ENCODE measurements at places on chromosomes 1 and 21.
A peak's percentile ranks its signal among the peaks of the same experiment; 100 is the strongest.

DNA sequence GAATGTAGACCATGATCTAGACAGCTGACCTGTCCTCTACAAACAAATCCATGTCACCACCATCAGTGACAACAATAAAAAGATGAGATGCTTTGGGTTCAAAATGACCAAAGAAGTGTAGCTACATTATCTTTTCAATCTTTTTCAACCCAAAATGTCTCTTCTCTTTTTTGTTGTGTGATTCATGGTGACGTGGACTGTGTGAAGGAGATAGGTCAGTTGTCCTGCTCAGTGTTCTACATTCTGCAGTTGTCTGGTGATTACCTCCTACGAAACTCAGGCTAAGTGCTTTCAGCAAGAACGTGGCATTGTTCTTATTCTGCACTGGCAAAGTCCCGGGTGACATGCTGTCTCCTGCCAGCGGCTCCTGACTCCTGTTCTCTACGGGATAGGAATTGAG, 73.1 kb downstream of the PRKAB2 start:
- DNase-seq, result no peak

GRCh38 chr1:92483610-92484471, 2.9 kb downstream of the GFI1 start:
- no peak for DNase-seq

- DNase-seq, result no peak
Measured at GRCh38 chr1:7479571-7479970, 291.5 kb upstream of the VAMP3 start.

GRCh38 chr21:25453524-25453923, 153.8 kb downstream of the MRPL39 start:
- no peak for DNase-seq

- DNase-seq, result peak; percentile 62
Measured at GRCh38 chr1:3283849-3284248, 170.6 kb upstream of the ARHGEF16 start.

DNA sequence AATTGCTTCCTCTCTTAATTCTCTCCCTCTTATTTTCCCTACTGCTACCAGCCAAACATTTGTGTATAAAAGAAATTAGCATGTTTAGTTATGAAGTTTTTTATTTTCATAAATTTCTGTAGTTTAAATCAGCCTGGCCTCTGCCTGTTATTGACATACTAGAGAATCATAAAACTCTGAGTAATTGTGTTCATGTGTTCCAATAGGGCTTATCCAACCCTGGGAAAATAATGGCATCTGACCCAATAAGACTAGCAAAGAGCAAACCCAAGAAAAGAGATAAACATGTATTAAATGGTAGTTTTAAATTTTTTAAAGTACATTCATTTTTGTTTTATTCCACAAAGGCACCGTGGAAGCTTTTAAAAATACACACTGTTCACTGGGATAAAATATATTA, 404.3 kb downstream of the HLX start:
- DNase-seq, result no peak

DNA sequence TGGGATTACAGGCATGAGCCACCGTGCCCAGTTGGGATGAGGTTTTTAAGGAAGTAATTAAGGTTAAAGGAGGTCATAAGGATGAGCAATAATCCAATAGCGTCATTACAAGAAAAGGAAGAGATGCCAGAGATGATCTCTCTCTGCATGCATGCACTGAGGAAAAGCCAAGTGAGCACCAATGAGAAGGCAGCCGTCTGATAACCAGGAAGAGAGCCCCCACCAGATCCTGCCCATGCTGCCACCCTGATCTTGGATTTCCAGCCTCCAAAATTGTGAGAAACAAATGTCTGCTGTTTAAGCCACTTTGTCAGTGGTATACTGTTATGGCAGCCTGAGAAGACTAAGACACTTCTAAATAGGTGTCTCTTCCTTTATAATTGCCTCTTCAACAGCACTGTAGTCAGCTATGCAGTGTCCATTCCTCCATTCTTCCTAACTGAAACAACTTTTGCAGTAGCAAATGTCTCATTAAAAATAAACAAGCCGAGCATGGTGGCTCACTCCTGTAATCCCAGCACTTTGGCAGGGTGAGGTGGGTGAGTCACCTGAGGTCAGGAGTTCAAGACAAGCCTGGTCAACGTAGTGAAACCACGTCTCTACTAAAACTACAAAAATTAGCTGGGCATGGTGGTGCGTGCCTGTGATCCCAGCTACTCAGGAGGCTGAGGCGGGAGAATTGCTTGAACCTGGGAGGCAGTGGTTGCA, 216.2 kb upstream of the RUNX1 start:
- no peak for DNase-seq

- DNase-seq, result no peak
Measured at GRCh38 chr1:204870160-204870912, at the start of gene NFASC. Gene NFASC (plus strand): TSS chr1:204870862. CDS start chr1:204944316, 73,454 bp downstream.

GRCh38 chr21:41059871-41060270, 108.1 kb upstream of the BACE2 start:
- DNase-seq, result no peak

DNA sequence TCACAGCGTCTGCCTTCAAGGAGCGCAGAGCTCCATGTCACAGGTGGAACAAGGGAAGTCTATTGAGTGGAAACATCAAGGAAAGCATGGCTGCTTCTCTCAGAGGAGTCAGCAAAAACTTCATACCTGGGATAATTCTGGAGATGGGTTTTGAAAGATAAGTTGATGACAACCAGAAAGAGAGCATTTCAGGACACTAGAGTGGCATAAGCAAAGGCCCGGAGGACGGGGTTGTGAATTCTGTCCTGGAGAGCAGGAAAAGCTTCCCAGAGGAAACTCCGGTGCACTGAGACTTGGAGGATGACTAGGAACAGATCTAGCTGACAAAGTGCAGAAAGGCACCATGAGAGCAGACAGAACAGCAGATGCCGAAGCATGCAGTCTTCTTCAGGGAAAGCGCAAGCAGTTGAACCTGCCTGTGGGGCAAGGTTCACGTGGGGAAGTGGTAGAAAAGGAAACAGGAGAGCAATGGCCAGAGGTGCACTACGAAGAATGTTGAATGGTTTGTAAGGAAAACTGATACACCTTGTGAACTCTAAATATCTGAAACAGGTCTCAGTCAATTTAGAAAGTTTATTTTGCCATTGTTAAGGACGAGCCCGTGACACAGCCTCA, 222.9 kb downstream of the PLPP3 start:
- DNase-seq, result no peak

DNA sequence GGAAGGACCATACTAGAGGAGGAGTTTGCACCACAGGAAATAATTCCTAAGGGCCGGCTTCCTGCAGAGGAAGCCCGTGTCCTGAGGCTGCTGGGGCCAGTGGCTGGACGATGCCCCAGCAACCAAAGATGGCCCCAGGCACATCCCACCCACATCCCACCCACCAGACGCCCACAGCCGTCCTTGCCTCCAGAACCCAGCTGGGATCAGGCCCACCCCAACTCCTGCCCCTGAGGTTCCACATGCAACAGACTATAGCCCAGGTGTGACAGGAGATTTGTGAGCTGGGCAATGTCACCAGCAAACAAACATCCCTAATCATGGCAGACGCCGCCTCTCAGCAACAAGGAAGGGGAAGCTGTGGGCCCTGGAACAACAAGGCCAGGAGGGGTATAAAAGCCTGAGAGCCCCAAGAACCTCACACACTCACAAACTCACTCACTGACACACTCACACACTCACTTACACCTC, at the start of gene KRTAP10-9:
KRTAP10-9 (plus strand) TSS at position 421 of the 471 bp plus-strand sequence. CDS start 79 bp downstream, outside the sequence.
- DNase-seq, result no peak

GRCh38 chr1:65097076-65097475, 50.9 kb upstream of the AK4 start:
- no peak for DNase-seq

DNA sequence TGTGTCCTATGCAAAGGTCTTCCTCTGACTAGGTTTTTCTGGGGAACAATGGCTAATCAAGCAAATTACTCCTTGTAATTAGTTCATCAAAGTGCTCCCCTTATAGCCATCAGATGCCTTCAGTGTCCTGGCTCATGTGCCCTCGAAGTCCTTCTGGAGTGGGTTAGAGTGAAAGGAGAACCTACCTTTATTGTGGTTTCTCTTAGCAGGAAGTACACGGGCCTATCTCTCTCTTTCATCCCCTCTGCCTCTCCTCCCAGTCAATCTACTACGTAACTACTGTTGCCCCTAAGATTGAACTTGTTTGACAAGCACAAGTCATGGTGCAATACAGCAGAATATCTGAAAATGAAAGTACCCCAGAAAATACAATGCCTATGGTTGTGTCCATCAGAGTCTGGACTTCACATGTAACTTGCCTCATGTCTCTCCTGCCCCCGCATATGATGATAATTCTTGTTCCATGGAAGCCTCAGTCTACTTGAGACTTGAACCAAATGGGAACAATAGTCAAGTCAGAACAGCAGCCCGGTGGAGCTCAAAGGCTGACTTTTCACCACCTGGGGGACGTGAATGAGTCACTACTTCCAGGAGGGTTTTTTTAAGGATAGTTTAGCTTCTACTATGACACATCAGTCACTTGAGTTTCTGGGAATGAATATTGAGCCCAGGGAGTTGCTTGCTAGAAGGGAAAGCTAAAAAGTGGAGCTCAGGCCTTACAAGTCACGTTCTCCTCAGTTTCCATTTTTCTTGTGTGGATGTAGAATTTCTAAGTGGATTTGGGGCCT, 243.6 kb downstream of the TNR start:
- no peak for DNase-seq

GRCh38 chr21:25911730-25912401, 177.1 kb downstream of the GABPA start:
- DNase-seq, result no peak

- no peak for DNase-seq
Measured at GRCh38 chr1:67722292-67722944, 37.4 kb downstream of the GADD45A start.

DNA sequence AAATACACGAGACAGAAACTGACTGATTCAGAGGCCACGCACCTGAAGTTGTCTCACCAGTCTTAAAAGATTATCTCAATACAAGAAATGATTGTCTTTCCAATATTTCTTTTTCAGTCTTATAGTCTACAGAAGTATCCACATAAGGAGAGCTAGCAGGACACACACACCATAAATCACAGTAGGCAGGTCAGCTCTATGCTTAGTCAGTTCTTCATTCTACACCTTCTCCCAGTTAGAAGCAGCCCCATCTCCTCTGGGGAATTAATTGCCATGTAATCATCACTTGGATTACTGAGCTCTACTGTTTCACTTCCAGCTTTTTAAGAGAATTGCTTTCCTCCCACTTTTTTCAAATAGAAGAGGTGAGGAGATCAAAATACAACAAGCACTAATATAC, 59.6 kb downstream of the SMYD3 start:
- no peak for DNase-seq

DNA sequence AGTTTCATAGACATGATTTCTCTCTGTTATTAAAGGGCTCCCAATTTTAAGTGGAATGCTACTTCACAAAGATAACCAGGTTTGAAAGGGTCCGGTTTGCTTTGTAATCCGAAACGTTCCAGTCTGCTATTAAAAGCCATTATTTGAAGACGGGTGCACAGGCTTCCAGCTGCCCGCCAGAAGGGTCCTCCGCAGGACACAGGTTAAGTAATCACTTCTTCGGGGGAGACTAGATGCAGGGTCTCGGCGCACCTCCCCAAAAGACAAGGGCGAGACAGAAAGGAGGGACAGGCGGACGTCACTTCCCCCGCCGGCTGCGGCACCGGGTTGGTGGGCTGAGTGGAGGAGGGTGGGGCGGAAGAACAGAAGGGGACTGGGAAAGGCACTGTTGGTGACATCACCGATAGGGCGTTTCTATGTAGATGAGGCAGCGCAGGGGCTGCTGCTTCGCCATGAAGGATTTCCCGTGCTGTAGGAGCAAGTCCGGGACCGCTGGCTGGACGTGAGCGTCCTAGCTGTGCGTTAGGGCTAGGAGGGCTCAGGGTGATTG, 8.9 kb downstream of the RNU1-2 start:
- DNase-seq, result peak; percentile 99

DNA sequence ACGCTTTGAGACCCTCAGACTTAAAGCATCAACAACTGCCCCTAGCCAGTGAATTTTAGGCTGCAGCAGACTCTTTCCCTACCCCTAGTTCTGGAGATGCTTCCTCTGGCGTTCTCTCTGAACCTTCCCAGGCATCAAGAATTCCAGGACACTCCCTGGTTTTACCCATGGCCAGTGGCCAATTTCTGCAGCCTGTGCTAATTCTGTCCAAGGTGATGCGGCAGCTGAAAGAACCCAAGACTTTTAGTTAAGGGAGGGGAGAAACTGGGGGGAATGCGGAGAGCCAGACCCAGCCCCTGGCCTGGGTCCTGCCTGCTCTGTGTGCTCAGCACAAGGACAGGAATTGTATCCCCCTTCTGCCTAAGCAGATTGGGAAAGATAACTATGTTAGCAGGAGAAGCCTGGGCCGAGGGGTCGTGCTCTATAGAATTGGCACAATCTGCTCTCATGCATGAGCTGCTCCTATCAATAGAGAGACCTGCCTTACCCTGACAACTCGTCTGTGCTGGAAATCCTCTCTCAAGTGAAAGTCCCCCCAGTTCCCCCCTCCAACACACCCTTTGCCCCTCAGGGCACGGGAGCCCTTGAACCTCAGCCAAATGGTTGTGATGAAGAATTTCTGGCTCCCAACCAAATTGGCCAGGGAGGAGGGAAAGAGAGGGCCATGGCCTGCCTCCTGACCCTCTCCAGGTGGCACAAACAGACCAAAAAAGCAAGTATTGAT, 5.4 kb upstream of the GJA8 start:
- no peak for DNase-seq

- no peak for DNase-seq
Measured at GRCh38 chr1:154812877-154813276, 57.2 kb downstream of the KCNN3 start.

- DNase-seq, result no peak
Measured at GRCh38 chr1:58895559-58896145, 111.8 kb upstream of the JUN start.

DNA sequence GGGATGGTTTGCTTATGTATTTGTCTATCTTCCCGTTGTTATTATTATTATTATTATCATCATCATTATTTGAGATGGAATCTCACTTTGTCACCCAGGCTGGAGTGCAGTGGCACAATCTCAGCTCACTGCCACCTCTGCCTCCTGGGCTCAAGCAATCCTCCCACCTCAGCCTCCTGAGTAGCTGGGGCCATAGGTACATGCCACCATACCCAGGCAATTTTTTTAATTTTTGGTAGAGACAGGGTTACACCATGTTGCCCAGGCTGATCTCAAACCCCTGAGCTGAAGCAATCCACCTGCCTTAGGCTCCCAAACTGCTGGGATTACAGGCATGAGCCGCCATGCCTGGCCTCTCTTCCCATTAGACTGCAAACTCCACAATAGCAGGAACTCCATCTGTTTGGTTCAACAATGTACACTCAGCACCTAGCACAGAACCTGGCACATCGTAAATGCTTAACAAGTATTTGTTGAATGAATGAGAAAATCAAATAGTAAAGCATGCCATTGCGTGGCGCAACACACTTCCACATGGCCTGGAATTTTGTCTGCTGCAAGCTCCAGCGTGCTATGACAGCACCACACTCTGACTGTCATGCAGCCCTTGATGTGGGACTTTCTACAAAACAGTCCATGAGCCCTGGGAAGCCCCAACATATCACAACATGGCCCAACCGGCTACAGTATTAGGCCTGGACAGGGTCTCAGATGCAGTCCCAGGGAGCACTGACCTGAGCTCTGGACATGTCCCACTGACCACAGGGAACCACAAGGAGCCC, 3.8 kb upstream of the TINAGL1 start:
- no peak for DNase-seq

GRCh38 chr1:201069636-201070035, 42.6 kb downstream of the CACNA1S start:
- DNase-seq, result no peak

GRCh38 chr1:206935491-206936067, 10.7 kb downstream of the PIGR start:
- DNase-seq, result no peak

GRCh38 chr1:181011301-181012202, 11.1 kb downstream of the STX6 start:
- no peak for DNase-seq

GRCh38 chr1:59123081-59123681, 173.7 kb upstream of the FGGY start:
- no peak for DNase-seq

All from heart right ventricle (tissue), 16 donors.